Effector memory CD4-positive, alpha-beta T cell (primary cell): ENCODE measurements at places on chromosomes 16 and 17.

GRCh38 chr17:76178124-76178523 lies 37.1 kb upstream of the FOXJ1 start:
- H3K4me1 ChIP-seq, result peaks cover 37% of the 10 kb centered on the region
- no peak overlapping the region for H3K4me3 ChIP-seq
- H3K27ac ChIP-seq, result peak overlapping the region; percentile 48
- DNase-seq, result no peak
- H3K27me3 ChIP-seq, result no peaks in the 10 kb centered on the region

DNA sequence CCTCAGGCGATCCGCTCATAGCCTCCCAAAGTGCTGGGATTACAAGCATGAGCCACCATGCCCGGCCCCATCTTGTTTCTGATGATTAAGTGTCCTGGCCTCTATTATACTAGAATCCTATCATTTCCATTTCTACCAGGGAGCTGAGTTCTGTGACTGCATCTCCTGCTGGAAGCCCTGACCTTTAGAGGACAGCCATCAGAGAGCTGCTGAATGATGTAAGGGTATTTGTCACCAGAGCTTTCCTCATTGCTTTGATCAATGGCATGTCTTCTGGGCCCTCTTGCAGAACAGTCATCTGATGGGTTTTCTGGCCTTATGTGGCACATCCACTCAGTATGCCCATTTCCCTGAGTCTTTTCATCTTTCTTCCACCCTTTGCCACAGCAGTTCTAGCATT lies 39.9 kb downstream of the PSMD12 start:
- DNase-seq, result no peak
- no peak overlapping the region for H3K27ac ChIP-seq
- H3K27me3 ChIP-seq, result no peaks in the 10 kb centered on the region

DNA sequence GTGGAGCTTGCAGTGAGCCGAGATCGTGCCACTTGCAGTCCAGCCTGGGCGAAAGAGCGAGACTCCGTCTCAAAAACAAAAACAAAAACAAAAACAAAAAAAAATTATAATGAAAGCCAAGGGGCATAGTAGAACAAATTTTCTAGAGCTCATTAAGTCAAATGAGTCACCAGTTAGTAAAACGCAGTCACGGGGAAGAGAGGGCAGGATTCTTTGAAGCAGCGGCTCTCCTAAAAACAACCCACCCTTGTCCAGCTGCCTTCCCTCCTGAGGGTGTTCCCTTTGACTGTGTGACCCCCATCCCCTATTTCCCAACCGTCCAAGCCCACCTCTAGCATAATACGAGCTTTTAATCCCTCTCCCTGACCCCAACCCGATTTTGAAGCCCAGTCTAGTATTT lies 44.1 kb upstream of the STH start:
- H3K4me1 ChIP-seq, result no peaks in the 10 kb centered on the region
- no peaks in the 10 kb centered on the region for H3K27me3 ChIP-seq
- H3K27ac ChIP-seq, result no peak overlapping the region
- H3K4me3 ChIP-seq, result no peak overlapping the region

- H3K27ac ChIP-seq, result no peak overlapping the region
- H3K36me3 ChIP-seq, result no peaks in the 10 kb centered on the region
- no peak overlapping the region for H3K4me3 ChIP-seq
- H3K27me3 ChIP-seq, result no peaks in the 10 kb centered on the region
- peaks cover 3% of the 10 kb centered on the region for H3K4me1 ChIP-seq
Observed at GRCh38 chr17:27362909-27363308, 69.0 kb downstream of the WSB1 start.

GRCh38 chr17:63095459-63095858 lies 129.4 kb downstream of the TANC2 start:
- no peak overlapping the region for H3K4me3 ChIP-seq
- no peak overlapping the region for H3K27ac ChIP-seq
- H3K4me1 ChIP-seq, result no peaks in the 10 kb centered on the region
- no peaks in the 10 kb centered on the region for H3K27me3 ChIP-seq

- no peak for DNase-seq
- no peak overlapping the region for H3K27ac ChIP-seq
- no peaks in the 10 kb centered on the region for H3K4me1 ChIP-seq
- no peaks in the 10 kb centered on the region for H3K27me3 ChIP-seq
Observed at GRCh38 chr16:83728492-83728891, 79.3 kb upstream of the HSBP1 start.

DNA sequence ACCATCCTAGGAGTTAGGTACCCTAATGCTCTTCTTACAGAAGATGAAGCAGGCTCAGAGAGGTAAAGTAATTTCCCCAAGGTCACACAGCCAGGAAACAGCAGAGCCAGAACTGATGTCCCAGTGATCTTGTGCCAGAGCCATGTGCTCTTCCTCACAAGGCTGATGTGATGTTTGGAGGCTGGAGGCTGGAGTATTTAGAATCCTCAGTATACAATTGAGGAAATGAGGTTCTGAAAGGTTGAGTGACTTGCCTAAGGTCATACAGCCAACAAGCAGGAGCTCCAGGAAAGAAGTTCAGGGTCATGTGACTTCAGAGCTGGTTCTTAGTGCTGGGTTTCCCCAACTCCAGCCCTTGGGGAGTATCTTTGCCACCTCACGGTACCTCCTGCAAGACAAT lies 18.5 kb downstream of the ITPRIPL2 start:
- no peak for DNase-seq
- H3K4me3 ChIP-seq, result no peak overlapping the region
- H3K27me3 ChIP-seq, result no peaks in the 10 kb centered on the region
- H3K27ac ChIP-seq, result no peak overlapping the region

- no peak for DNase-seq
- no peak overlapping the region for H3K27ac ChIP-seq
- peaks cover 8% of the 10 kb centered on the region for H3K4me1 ChIP-seq
- no peaks in the 10 kb centered on the region for H3K27me3 ChIP-seq
- no peak overlapping the region for H3K4me3 ChIP-seq
Observed at GRCh38 chr16:23964136-23964535, 128.4 kb downstream of the PRKCB start.

- no peaks in the 10 kb centered on the region for H3K36me3 ChIP-seq
- peaks cover 5% of the 10 kb centered on the region for H3K4me1 ChIP-seq
- DNase-seq, result no peak
Observed at GRCh38 chr16:50839920-50840729, 98.2 kb downstream of the CYLD start.

DNA sequence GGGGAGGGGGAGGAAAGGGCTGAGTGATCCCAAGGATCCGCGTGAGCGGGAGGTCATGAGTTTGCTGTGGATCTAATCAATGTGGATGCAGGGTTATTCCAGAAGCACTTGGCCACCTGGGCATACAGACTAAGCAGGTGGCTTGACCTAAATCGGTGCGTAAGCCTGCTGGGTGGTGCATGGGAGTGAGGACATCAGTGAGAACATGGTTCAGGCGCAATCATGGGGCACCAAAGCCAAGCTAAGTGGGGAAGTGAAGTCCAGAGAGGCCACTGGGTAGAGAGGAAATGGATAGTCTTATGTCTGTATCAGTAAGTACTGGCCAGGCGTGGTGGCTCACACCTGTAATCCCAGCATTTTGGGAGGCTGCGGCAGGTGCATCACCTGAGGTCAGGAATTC lies 18.9 kb upstream of the MFSD6L start:
- no peak overlapping the region for H3K27ac ChIP-seq
- H3K4me3 ChIP-seq, result no peak overlapping the region
- H3K27me3 ChIP-seq, result no peaks in the 10 kb centered on the region
- no peaks in the 10 kb centered on the region for H3K36me3 ChIP-seq
- no peaks in the 10 kb centered on the region for H3K4me1 ChIP-seq

DNA sequence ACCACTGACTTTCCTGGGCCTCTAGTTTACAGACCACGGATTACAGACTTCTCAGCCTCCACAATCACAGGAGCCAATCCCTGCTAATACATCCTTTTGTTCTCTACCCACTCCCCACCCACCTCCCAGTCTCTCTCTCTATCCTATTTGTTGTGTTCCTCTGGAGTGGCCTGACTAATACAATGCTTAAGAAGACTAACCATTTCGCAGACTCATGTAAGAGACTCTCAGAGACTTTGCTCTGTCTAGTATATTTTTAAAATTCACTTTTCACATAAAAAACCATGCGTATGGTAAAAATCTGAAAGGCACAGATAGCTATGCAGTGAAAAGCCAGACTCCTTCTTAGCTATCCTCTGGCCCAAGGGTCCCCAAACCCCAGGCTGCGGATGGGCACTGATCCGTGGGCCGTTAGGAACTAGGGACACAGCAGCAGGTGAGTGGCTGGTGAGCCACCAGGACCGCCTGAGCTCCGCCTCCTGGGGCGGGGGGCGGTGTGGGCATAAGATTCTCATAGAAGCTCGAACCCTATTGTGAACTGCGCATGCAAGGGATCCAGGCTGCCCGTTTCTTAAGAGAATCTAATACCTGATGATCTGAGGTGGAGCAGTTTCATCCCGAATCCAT lies 7.6 kb downstream of the PIK3R6 start:
- H3K36me3 ChIP-seq, result no peaks in the 10 kb centered on the region
- H3K27me3 ChIP-seq, result no peaks in the 10 kb centered on the region
- H3K4me3 ChIP-seq, result no peak overlapping the region
- H3K27ac ChIP-seq, result no peak overlapping the region
- peaks cover 3% of the 10 kb centered on the region for H3K4me1 ChIP-seq

- H3K27me3 ChIP-seq, result no peaks in the 10 kb centered on the region
- no peaks in the 10 kb centered on the region for H3K4me1 ChIP-seq
- no peak for DNase-seq
- H3K27ac ChIP-seq, result no peak overlapping the region
- H3K36me3 ChIP-seq, result no peaks in the 10 kb centered on the region
- no peak overlapping the region for H3K4me3 ChIP-seq
Observed at GRCh38 chr16:12291989-12292759, 315.6 kb downstream of the SNX29 start.

DNA sequence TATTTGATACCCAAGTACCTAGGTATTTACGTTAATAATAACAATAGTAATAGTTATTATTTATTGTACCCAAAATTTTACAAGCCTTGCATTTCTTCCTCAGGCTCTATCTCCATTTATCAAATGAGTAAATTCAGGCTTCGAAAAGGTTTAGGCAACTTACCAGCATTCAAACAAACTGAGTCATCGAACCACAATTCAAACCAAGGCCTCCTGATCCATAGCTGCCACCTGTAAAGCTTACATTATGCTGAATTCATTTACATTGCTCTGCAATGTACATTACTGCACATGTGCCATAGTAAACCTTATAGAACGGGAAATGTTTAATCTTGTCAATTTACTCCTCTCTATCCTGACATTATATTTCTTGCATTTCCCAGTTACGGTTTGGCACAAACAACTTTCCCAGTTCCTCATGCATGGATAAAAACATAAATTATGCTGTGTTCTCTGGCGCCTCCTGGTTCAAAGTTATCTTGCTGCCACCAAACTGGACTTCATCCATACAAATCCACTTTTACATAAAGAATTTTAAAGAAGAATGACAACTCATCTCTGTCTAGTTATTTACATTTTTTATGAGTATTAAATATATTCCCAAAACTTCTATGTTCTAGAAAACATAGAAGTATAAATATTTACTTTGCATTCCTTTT lies 360.6 kb upstream of the SOX9 start:
- no peak for DNase-seq
- H3K36me3 ChIP-seq, result no peaks in the 10 kb centered on the region
- H3K27me3 ChIP-seq, result no peaks in the 10 kb centered on the region

GRCh38 chr17:2459917-2460271 lies 51.8 kb downstream of the METTL16 start:
- H3K27ac ChIP-seq, result no peak overlapping the region
- no peaks in the 10 kb centered on the region for H3K4me1 ChIP-seq
- H3K27me3 ChIP-seq, result no peaks in the 10 kb centered on the region
- DNase-seq, result no peak
- H3K36me3 ChIP-seq, result peaks cover 57% of the 10 kb centered on the region
- H3K4me3 ChIP-seq, result no peak overlapping the region

GRCh38 chr16:19636436-19637267 lies 81.1 kb downstream of the VPS35L start:
- H3K4me3 ChIP-seq, result no peak overlapping the region
- peaks cover 4% of the 10 kb centered on the region for H3K4me1 ChIP-seq
- peaks cover 18% of the 10 kb centered on the region for H3K36me3 ChIP-seq
- no peaks in the 10 kb centered on the region for H3K27me3 ChIP-seq

GRCh38 chr16:27771201-27771910 lies 221.4 kb downstream of the KATNIP start:
- H3K27me3 ChIP-seq, result no peaks in the 10 kb centered on the region
- DNase-seq, result no peak
- H3K4me3 ChIP-seq, result no peak overlapping the region
- peaks cover 8% of the 10 kb centered on the region for H3K36me3 ChIP-seq

DNA sequence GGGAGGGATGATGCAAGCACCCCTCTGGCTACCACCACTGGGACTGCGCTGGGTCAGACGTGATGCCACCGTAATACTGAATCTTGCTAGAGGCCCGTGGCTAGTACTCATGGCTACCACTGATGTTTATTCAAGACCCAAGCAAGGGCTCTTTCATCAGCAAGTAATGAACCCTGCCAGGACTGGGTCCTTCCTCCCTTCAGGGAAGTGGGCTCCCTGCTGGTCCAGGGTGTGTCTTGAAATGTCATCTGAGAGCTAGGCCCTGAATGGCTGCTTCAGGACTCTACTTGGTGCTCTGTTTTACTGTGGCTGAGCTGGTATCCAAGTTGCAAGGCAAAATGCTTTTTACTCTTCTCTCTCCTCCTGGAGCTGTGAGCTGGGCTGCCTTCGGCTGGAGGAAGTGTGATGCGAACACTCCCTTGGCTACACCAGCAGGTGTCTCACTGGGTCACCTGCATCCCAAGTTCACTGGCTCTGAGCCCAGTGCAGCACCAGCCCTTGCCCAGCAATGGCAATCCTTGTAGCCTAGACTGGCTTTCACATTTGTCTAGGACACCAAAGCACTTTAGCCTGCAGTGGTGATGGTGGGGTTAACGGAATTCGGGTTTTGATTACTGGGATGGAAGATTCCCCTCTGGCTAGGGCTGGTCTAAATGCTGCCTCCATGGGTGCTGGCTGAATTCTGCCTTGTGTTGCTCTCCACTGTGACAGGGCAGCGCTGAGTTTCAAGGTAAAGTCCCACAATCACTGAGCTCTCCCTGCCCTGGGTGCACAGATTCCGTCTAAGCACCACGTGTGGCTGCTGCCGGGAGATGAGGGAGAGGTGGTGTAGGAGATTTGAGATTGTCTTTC lies 98.6 kb downstream of the USP22 start:
- no peak for DNase-seq
- H3K27me3 ChIP-seq, result no peaks in the 10 kb centered on the region
- no peak overlapping the region for H3K4me3 ChIP-seq

DNA sequence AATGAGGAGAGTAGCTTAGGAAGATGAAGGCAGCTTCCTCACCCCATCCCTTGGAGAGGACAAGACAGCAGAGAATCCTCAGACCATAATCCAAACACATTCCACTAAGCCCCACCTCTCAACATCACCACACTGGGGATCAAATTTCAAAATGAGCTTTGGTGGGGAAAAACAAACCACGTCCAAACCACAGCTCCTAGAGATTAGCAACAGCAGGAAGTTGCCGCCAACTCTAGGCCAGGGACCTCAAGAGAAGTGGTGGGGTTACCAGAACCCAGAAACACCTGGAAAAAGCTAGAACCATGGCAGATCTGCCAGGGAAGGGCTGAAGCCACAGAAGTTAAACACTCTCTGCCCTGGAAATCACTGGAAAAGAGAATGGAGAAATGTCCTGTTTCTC lies 571.6 kb downstream of the HS3ST4 start:
- H3K27ac ChIP-seq, result no peak overlapping the region
- DNase-seq, result no peak
- H3K27me3 ChIP-seq, result no peaks in the 10 kb centered on the region
- H3K36me3 ChIP-seq, result no peaks in the 10 kb centered on the region
- H3K4me1 ChIP-seq, result no peaks in the 10 kb centered on the region
- no peak overlapping the region for H3K4me3 ChIP-seq
